ENCODE measurements at places on chromosomes 6 and 20.

DNA sequence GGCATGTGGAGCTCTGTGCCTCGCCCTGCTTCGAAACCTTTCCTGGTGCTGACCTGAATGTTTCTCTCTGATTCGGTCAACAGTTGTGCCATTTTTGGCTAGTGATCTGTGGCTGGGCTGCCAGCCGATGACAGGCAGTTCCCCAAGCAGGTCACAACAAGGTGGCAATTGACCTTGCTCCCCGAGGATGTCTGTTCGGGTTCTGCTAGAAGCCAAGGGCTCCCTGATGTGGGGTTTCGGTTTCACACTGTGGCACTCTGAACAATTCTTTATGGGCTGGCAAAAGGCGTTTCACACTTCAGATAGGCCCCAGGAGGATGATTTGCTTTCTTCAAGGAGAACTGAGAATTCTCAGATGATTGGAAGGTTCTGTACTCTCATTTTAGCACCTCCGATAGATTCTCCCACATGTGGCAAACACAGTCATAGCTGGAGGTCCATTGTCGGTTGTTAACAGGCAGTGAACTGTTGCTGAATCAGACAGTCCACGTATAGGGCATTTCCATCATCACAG is 135.6 kb downstream of the SLC24A3 start:
- no peak for DNase-seq

DNA sequence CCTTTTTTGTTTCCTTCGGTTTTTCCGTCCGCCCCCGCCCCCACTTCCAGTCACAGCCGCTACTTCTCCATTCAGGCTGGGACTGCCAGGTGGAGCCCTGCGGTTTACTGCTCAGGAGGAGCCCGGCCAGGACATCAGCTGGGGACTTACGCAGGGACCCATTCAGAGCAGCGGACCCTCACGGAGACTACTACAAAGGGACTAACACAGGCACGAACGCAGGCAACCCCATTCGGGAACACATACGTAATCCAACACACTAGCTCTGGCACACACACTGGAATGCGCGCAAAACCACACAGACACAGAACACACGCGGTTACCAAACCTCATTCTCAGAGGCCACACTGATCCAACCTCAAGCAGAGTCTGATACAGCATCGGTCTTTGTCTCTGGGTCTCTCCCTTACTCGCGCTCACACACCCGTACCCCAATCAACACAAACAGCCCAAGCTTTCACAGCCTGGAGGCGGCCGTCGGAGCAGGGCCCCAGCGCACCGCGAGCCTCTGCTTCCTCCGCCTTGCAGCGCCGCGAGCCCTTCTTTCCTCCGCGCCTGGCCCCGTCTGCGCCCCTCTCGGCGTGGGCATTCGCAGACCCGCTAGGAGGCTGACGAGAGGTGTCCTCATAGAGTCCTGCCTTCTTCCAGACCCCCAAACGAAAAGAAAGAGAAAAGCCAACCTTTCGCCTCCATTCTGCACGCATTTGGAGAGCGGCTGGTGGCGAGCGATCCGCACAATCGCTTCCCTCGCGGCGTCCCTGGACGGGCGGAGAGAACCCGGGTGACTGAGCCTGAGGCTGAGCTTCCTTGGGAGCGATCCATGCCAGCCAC is 1.1 kb upstream of the SLC32A1 start:
- DNase-seq = no peak

GRCh38 chr6:50978380-50979170 is 159.9 kb downstream of the TFAP2B start:
- DNase-seq = no peak

GRCh38 chr6:43992783-43993644 is 134.2 kb downstream of the MRPL14 start:
- DNase-seq = no peak

DNA sequence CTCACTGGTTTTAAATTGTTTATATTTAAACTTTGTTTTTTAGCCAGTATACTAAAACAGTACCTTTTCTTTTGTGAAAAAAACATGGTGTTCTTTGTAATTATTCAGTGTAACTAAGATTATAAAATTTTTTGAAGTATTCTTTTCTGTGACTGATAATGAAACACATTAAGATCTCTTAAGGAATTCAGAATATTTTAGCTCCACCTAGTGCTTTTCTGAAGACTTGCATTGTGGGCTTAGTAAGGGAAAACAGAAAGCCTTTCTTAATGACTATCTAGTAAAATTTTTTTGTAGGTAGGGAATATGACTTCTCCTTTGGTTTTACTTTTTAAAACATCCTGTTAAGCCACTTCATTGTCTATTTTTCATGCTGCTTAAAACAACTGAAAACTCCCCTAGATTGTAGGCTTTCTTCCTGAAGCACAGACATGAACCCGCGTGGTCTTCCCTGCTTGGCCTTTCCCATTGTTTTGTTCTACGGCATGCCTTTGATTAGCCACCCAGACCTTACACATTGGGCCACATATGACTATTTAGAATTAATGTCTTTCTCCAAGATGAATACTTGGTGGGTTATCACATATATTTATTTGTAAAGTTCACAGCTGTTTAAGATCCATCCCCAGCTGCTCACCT is 72.1 kb downstream of the AFDN start:
- peak; percentile 16 for DNase-seq

GRCh38 chr20:50810842-50811241 is 16.0 kb downstream of the BCAS4 start:
- no peak for DNase-seq

GRCh38 chr20:17944854-17945474 is 23.6 kb downstream of the SNX5 start:
- DNase-seq = no peak

DNA sequence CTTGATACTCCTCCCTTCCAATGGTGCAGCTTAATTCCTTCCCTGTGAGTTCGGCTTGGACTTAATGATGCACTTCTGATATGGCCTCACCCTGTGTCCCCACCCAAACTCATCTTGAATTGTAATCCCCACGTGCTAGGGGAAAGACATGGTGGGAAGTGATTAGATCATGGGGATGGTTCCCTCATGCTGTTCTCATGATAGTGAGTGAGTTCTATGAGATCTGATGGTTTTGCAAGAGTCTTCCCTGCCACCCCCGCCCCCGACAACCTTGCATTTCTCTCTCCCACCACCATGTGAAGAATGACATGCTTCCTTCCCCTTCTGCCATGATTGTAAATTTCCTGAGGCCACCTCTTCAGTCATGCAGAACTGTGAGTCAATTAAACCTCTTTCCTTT is 50.3 kb upstream of the HLA-G start:
- DNase-seq = no peak

- DNase-seq = no peak
Observed at GRCh38 chr6:155481215-155481614, 25.6 kb upstream of the NOX3 start.

GRCh38 chr6:150008588-150008987 is 16.7 kb downstream of the RAET1L start:
- DNase-seq = no peak

DNA sequence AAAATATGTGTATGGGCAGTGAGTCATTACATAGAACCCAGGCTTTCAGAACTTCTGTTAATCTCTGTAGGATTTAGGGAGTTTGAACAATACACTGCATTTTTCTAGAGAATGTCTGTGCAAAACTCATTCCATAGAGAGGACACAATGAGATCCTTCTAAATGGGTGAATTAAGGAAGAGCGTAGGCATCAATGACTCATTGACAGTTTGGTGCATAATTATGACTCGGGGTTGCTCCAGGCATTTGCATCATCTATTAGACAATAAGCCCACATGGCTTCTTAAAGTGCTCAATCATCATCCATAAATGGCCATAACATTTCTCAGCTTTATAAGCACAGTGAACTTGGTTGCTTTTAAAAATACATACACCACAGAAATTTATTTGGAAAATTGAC is 625.5 kb downstream of the CDH26 start:
- no peak for DNase-seq

- no peak for DNase-seq
Observed at GRCh38 chr20:56627122-56628014, 1.7 kb upstream of the TFAP2C start.

- no peak for DNase-seq
Observed at GRCh38 chr6:149628875-149629510, 19.5 kb downstream of the KATNA1 start.

DNA sequence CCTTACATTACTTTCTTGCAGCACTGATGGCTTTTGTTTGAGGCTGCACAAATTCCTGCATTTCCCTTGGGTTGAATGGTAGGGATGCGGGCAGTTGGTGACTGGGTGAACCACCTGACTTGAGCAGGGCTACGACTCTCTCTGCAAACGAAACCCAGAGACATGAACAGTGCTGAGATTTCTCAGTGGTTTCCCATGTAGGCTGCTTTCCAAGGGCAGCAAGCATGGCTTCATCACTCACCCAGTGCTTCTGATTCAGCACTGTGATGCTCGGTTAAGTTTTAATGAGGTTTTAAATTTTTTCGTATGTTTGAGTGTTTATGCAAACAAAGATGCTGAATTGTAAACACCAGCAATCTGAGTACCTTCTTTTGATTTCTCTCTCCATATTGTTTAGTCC is 127.2 kb downstream of the MTHFD1L start:
- DNase-seq = no peak

GRCh38 chr6:168355716-168356522 is 36.3 kb upstream of the DACT2 start:
- DNase-seq = no peak
